Memory B cell (primary cell): ENCODE measurements at places on chromosomes 1 and 21.
A peak's percentile ranks its signal among the peaks of the same experiment; 100 is the strongest.

DNA sequence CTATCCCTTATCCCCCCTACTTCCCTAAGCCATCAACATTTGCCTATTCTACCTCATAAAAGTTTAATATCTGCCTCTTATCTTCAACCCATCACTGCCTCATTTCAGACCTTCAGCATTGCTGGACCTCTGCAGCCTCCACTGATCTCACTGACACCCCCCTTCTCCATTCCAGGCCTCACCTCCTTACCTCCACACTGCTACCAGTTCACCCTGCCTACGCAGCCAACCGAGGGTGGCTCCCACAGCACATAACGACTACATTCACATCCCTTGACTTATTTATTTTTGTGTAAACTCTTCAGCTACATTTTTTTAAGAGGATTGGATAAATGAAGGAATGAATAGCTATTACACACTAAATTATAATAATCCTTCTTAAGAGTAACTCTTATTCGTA is 14.2 kb downstream of the CLCC1 start:
- DNase-seq: no peak

DNA sequence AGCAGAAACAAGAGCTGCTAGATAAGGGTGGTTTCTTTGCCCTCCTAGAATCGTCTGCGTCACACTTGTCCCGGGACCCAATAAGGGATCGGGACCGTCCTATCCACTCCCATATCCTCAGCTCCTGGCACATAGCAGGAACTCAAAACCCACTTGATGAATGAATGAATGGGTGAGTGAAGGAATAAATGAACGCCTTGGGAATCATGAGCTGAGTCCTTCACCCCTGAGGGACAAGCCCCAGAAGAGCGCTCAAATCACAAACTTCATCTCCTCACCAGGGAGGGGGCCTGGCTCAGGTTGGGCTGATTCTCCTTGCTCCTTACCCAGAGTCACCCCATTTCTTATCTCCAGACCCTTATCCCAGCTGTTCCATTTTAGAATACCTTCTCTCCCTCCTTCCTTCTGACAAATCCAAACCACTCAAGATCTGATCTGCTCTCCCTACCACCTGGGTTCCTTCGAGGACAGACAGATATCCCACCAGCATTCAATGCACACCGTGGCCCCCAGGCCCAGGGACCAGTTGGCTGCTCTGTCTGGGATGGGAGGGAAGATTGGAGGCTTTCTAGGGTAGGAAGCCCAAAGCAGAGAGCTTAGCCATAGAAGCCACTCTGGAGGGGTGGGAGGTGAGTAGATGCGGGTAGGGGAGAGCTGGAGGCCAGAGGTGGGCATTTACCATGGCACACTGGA is 643 bp upstream of the MOB3C start:
- no peak for DNase-seq

GRCh38 chr1:166479052-166479631 is 312.3 kb upstream of the FAM78B start:
- DNase-seq: peak; percentile 35

- DNase-seq: no peak
Observed at GRCh38 chr1:225772848-225773247, 4.8 kb upstream of the SRP9 start.

DNA sequence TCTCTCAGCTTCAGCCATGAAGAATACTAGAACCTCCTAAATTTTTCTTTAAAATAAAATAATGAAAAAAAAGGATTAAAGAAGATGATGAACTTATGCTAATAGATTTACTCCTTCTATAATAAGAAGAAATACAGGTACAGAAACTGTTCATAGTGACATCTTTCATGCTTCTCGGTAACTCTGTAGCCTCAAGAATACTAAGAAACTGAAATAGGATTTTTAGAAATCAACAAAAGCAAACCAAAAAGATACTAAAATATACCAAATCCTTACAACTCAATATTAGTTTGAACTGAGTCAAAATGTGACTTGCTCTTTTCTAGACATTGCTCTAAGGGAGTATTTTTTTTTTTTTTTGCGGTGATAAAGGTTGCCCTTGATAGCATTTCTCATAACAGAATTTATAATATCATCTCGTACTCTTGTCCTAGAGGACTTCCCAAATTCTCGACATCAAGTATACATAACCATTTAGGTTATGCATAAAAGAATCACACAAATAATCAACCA is 42.8 kb downstream of the ZZZ3 start:
- DNase-seq: no peak

- no peak for DNase-seq
Observed at GRCh38 chr1:11977625-11978024, 2.6 kb upstream of the MFN2 start.

- peak; percentile 46 for DNase-seq
Observed at GRCh38 chr1:58968360-58968952, 184.6 kb upstream of the JUN start.

GRCh38 chr1:152188673-152189591 is 29.9 kb upstream of the RPTN start:
- DNase-seq: peak; percentile 69

GRCh38 chr21:40465382-40465781 is 381.6 kb downstream of the DSCAM start:
- no peak for DNase-seq

- DNase-seq: no peak
Observed at GRCh38 chr1:183970516-183971300, 66.8 kb downstream of the COLGALT2 start.

- DNase-seq: no peak
Observed at GRCh38 chr1:117162816-117163215, 41.3 kb upstream of the TRIM45 start.

- DNase-seq: no peak
Observed at GRCh38 chr1:109371341-109371739, 26.4 kb downstream of the SORT1 start.

- DNase-seq: no peak
Observed at GRCh38 chr1:23384312-23385058, 14.8 kb upstream of the ZNF436 start.

- no peak for DNase-seq
Observed at GRCh38 chr1:57218487-57219079, 205.3 kb downstream of the DAB1 start.

- no peak for DNase-seq
Observed at GRCh38 chr1:224896130-224896781, 33.2 kb upstream of the DNAH14 start.

DNA sequence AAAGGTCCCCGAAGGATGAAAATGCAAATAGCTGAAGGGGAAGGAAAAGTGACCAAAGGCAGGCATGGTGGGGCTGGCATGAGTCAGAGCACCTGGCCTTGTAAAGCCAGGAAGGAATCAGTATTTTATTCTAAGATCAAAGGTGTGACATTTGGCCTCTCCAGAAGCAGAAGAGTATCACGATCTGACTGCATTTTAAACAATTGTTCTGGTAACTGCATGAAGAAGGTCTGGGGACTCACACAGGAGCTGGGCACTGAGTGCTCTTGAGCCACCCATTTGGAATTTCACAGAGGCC is 23.2 kb downstream of the MAB21L3 start:
- DNase-seq: no peak

GRCh38 chr1:173304529-173305227 is 97.5 kb upstream of the TNFSF4 start:
- DNase-seq: no peak

DNA sequence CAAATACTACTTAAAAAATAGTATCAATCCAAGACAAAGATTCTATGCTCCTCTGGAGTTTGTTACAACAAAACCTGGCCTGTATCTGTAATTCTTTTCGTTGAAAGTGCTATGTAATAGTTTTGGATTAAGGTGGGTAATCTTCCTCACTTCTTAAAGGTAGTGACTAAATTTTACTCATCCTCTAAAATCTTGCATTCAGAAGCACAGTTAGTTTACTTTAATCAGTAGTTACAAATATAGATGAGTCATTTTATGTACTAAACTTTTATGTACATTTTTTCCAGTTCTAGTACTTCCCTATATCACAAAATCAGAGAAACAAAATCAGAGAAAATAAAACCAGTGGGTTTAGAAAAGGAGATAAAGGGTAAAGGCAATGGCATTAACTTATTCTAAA is 51.3 kb downstream of the ZNHIT6 start:
- no peak for DNase-seq

- no peak for DNase-seq
Observed at GRCh38 chr1:75908717-75909152, 23.5 kb downstream of the ASB17 start.

DNA sequence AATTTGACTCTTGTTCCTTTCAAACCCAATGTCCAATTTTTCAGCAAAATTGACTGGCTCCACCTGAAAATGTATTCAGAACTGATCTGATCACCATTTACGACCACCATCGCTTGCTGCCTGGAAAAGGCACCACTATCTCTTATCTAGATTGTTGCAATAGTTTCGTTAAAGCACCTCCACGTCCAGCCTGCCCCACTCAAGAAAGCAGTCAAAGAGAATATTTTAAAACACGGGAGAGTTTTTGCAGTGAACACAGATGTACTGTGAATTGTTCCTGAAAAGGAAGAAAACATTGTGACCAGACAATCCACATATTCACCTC is 4.0 kb upstream of the OR11L1 start:
- no peak for DNase-seq

DNA sequence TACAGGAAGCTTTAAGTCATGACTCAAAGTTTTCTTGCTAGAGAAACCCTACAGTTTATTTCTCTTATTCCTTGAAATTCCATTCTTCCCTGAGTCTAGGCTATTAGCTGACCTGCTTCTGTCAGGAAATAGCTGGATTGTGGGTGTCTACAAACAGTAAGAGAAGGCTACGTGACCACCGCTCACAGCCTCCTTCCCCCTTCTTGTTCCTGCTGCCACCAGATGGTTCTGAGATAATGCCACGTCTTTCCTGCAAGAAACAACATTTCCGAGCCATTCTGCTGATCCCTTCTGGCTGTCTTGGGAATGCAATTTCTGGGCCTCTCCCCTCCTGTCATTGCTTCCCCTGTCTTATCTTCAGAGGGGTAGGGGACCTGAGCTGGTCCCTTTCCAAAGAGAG is 128.9 kb upstream of the SGIP1 start:
- no peak for DNase-seq

DNA sequence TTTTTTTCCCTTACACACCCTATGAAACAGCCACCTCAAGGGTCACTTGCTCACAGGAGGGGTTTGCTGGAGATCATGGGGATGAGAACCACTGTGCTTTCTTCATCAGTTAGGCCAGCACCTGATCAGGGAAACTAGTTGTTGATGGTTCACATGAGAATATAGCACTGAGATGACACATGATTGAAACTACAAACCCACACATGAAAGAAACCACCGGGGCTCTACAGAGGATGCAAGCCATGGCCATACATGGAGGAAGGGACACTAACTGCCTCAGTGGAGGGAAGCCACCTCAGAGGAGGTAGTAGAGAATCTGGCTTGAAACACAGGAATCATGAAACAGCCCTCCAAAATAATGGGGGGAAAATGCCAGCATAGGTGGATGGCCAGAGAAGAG is 63.2 kb downstream of the PRKAB2 start:
- DNase-seq: no peak

DNA sequence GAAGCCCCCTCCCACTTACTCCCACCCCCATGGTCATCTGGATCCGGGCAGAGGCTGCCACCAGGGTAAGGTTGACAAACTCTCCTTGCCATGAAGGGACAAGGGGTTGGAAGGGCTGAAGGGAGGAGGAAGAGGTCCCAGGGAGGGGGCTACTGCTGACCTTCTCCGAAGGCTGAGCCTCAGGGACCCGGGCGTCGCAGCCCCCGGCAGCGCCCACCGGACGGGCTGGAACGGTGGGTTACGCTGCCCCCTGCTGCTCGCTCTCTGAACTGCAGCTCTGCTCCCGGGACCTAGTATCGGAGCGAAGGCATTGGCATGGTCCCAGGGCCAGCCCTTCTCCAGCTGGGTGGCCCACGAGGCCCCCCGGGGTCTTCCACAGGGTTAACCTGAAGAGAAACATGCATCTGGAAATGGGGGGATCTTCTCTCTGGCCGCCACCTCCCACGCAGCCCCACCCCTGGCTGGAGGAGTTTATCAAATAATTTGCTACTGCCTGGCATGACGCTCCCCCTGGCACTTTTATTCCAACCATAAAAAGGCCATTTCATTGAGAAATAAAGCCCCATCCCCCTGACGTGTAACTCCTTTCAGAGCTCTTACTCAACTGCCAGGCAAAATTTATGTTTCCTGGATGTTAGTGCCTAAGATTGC is 70.4 kb upstream of the TARDBP start:
- peak; percentile 51 for DNase-seq

DNA sequence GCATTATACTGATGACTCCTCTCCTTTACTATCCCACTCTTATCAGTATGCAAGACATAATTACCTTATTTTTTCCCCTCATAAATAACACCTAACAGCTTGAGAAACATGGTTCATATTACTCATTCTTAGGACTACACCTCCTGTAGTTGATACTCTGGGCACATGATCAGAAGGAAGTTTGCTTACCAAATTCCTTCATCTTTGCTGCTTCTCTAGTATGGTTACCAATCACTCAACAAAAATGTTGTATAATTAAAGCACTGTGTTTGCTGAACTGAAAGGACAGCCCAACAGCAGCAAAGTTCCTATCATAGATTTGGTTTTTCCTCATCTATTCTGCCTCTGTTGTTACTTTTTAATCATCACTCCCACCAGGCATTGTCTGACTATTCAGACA is 586.3 kb downstream of the LRRIQ3 start:
- DNase-seq: no peak

- DNase-seq: no peak
Observed at GRCh38 chr21:38181096-38181495, 75.7 kb upstream of the KCNJ15 start.

DNA sequence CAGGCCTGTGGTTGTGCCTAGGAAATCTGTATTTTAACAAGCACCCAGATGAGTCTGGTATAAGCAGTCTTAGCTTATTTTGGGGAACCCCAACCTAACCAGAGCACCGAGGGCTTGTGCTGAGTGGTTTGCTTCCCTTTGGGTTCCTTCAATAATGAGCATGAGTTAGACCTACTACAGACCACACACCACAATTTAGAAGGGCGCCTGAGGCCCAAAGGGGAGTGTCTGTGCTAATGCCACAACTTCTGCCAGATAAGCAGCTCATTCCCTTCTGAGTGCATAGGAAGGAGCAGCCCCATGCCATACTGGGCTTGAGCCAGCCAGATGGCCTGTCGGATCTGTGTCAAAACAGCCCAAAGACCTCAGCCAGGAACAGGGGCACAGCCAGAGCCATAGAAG is 15.4 kb upstream of the LSS start:
- no peak for DNase-seq

GRCh38 chr1:107640207-107640606 is 324.8 kb downstream of the VAV3 start:
- no peak for DNase-seq

- DNase-seq: peak; percentile 48
Observed at GRCh38 chr1:223683586-223684487, 18.3 kb upstream of the CAPN8 start.

- DNase-seq: no peak
Observed at GRCh38 chr1:226135059-226135651, 51.4 kb downstream of the ACBD3 start.

DNA sequence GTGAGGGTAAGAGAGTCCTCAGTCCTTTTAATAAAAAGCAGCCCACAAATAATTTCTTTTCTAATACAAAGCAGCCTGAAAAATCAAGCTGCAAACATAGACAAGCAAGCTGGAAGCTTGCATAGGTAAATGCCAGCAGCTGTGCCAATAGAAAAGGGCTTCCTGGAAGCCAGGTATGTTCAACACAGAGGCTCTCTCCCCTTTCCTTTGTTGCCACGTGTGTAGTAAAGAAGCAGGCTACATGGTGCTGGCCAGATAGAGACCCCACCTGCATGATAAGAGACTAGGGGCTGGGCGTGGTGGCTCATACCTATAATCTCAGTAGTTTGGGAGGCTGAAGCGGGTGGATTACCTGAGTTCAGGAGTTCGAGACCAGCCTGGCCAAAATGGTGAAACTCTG is 50.1 kb upstream of the ERRFI1 start:
- DNase-seq: no peak
